ENCODE measurements at places on chromosomes 4 and X. TPM values are rescaled to one million over a fixed set of nuclear protein-coding genes. Genes with fewer than 3 reads are reported as not detected.

CD38 gene
- total RNA-seq, result 40.3 TPM

IQCM gene
- total RNA-seq, result not detected

RADX gene
- total RNA-seq, result 10.1 TPM

SCD5 gene
- 4.0 TPM for total RNA-seq

FBXO8 gene
- 17.4 TPM for total RNA-seq

SUPT20HL2 gene
- not detected for total RNA-seq
